ENCODE measurements at places on chromosomes 6 and 20. TPM values are rescaled to one million over a fixed set of nuclear protein-coding genes. Genes with fewer than 3 reads are reported as not detected.

GRCh38 chr6:26158581-26159356 lies 71.5 kb downstream of the HFE start:
- no peaks in the 10 kb centered on the region for H3K27me3 ChIP-seq
- H3K27ac ChIP-seq, result peak overlapping the region; percentile 88
- no peaks in the 10 kb centered on the region for H3K36me3 ChIP-seq
- peak overlapping the region; percentile 94 for H3K4me3 ChIP-seq

DNA sequence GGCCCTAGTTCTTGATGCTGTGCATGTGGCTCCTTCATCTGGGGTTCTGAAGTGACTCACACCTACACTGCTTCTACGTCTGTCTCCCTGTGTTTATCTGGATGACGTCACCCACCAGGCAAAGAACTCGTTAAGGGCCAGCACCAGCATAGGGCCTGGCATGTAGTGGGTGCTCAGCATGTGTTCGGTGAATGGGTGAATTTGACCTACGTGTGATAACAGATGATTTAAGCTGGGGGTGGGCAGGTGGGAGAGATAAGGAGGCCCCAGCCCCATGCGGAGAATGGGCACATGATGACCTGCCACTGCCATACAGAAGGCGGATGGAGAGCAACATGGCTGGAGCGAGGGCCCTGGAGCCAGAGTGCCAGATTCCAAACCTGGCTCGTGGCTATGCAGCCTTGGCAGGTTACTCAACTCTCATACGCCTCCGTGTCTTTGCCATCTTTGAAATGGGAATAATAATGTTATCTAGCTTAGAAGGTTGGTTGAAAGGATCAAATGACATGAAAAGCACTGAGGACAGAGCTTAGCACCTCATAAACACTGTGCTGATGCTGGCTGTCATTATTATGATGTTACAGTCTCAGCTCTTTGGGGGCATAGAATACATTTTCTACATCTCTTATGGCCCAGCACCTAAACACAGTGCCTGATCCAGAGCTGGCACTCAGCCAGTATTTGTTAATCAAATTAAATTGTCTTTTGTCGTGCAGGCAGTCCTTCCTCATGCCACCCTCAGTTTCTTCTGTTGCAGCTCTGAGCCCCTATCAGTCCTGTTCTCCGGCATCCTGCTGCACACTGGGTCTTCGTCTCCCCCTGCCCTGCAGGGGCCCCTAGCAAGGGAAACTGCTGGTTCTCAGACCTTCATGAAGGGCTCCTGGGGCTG lies 39.6 kb downstream of the VEGFA start:
- H3K4me1 ChIP-seq, result no peaks in the 10 kb centered on the region
- no peaks in the 10 kb centered on the region for H3K27me3 ChIP-seq
- H3K27ac ChIP-seq, result no peak overlapping the region
- H3K36me3 ChIP-seq, result no peaks in the 10 kb centered on the region

- peak; percentile 86 for DNase-seq
- H3K36me3 ChIP-seq, result peaks cover 9% of the 10 kb centered on the region
- H3K4me3 ChIP-seq, result peak overlapping the region; percentile 94
- peaks cover 6% of the 10 kb centered on the region for H3K4me1 ChIP-seq
These were observed 1.3 kb downstream of the TAPBP start for GRCh38 chr6:33312361-33313104.

- no peaks in the 10 kb centered on the region for H3K27me3 ChIP-seq
- DNase-seq, result no peak
- no peaks in the 10 kb centered on the region for H3K4me1 ChIP-seq
- H3K36me3 ChIP-seq, result no peaks in the 10 kb centered on the region
- H3K27ac ChIP-seq, result no peak overlapping the region
- no peak overlapping the region for H3K4me3 ChIP-seq
These were observed 407.7 kb downstream of the CDH26 start for GRCh38 chr20:60365882-60366281.

Gene SIRT5
- total RNA-seq, result 4.8 TPM

- DNase-seq, result no peak
- H3K27ac ChIP-seq, result no peak overlapping the region
- peaks cover 14% of the 10 kb centered on the region for H3K4me1 ChIP-seq
- no peaks in the 10 kb centered on the region for H3K36me3 ChIP-seq
These were observed 92.8 kb upstream of the SASH1 start for GRCh38 chr6:148249679-148250375.

Gene MYL9
- total RNA-seq, result 172 TPM

- H3K4me3 ChIP-seq, result no peak overlapping the region
- H3K36me3 ChIP-seq, result no peaks in the 10 kb centered on the region
- H3K4me1 ChIP-seq, result no peaks in the 10 kb centered on the region
- no peaks in the 10 kb centered on the region for H3K27me3 ChIP-seq
- no peak overlapping the region for H3K27ac ChIP-seq
These were observed 557.4 kb upstream of the EYS start for GRCh38 chr6:66264376-66264775.

- DNase-seq, result no peak
- no peak overlapping the region for H3K27ac ChIP-seq
- no peaks in the 10 kb centered on the region for H3K27me3 ChIP-seq
- 0 out of 2 replicates have a peak, but pooled peaks cover 3% of the 10 kb centered on the region for H3K4me1 ChIP-seq
- peaks cover 14% of the 10 kb centered on the region for H3K36me3 ChIP-seq
These were observed 38.0 kb downstream of the EZR start for GRCh38 chr6:158780988-158781691.
